ENCODE measurements at places on chromosomes 11 and 22. TPM values are rescaled to one million over a fixed set of nuclear protein-coding genes. Genes with fewer than 3 reads are reported as not detected.

FAM83F gene
- total RNA-seq: 0.05 TPM

MOB2 gene
- 15.1 TPM for total RNA-seq

TMA7B gene
- 2.2 TPM for total RNA-seq

VPS26B gene
- 20.6 TPM for total RNA-seq

RBMXL2 gene
- total RNA-seq: not detected

PANX3 gene
- total RNA-seq: not detected

IGLL1 gene
- not detected for total RNA-seq

HSD17B12 gene
- 59.5 TPM for total RNA-seq

SLC1A2 gene
- total RNA-seq: 0.08 TPM

CARD10 gene
- 0.08 TPM for total RNA-seq

- no peaks in the 10 kb centered on the region for H3K36me3 ChIP-seq
- DNase-seq: no peak
- no peak overlapping the region for H3K4me3 ChIP-seq
- no peak overlapping the region for H3K27ac ChIP-seq
- H3K4me1 ChIP-seq: no peaks in the 10 kb centered on the region
- H3K27me3 ChIP-seq: no peaks in the 10 kb centered on the region
Measured at GRCh38 chr11:19403196-19403895, 162.6 kb upstream of the E2F8 start.

- no peak overlapping the region for H3K27ac ChIP-seq
- no peak for DNase-seq
- H3K27me3 ChIP-seq: no peaks in the 10 kb centered on the region
- no peaks in the 10 kb centered on the region for H3K4me1 ChIP-seq
- no peaks in the 10 kb centered on the region for H3K36me3 ChIP-seq
Measured at GRCh38 chr11:117861151-117862018, 15.1 kb downstream of the FXYD6 start.

DNA sequence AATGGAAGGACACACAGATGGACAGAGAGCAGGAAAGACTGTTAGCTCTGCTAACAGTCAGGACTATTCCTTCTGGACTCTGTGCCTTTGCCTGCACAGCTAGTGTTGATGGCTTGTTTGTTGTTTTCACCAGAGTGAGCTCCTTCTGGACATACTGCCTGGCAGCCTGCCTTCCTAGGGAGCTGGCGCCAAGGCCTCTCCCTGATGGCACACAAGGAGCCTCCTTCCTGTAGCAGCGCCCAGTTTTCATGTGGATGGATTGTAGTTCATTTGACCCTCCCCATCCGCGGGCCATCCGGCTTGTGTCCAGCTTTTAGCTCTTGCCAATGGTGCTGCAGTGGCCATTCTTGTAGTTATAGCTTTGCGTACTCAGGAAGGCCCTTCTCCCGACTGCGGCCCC, 16.6 kb upstream of the BCR start:
- no peak overlapping the region for H3K27ac ChIP-seq
- H3K36me3 ChIP-seq: no peaks in the 10 kb centered on the region
- no peaks in the 10 kb centered on the region for H3K4me1 ChIP-seq
- DNase-seq: no peak

- H3K27me3 ChIP-seq: no peaks in the 10 kb centered on the region
- H3K4me1 ChIP-seq: no peaks in the 10 kb centered on the region
- no peak overlapping the region for H3K27ac ChIP-seq
- DNase-seq: no peak
- no peaks in the 10 kb centered on the region for H3K36me3 ChIP-seq
Measured at GRCh38 chr11:11965656-11966353, 42.6 kb downstream of the DKK3 start.

- H3K36me3 ChIP-seq: no peaks in the 10 kb centered on the region
- no peak overlapping the region for H3K4me3 ChIP-seq
- H3K27me3 ChIP-seq: no peaks in the 10 kb centered on the region
- no peak overlapping the region for H3K27ac ChIP-seq
Measured at GRCh38 chr11:80239217-80239616, 798.4 kb upstream of the TENM4 start.

DNA sequence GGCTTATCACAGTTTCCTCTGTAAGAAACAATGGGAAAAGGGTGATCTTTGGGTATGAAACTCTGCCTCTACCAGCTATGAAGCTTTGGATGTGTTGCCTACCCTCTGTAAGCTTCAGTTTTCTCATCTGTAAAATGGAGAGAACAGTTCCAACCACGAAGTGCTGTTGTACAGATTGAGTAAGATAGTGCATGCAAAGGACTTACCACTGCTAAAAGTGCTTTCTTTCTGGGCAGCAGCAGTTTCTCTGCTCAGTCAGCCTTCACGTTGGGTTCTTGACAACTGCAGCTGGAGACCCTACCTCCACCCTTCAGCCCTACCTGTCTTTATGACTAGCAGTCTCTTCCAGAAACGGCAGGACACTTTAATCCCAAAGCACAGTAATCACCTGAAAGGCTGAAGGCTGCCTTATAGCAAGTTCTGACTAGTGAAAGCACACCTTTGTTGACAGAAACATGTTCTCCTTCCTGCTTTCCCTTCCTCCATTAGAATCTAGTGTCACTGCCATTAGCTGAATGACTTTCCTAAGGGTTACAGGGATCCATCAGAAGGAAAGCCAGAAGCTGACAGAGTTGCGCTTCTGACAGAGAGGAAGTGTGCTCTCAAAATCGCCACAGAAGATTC, 91.4 kb downstream of the RPL27A start:
- peaks cover 13% of the 10 kb centered on the region for H3K4me1 ChIP-seq
- H3K36me3 ChIP-seq: no peaks in the 10 kb centered on the region
- no peak overlapping the region for H3K27ac ChIP-seq
- H3K4me3 ChIP-seq: no peak overlapping the region

GRCh38 chr22:38075105-38075825, 8.7 kb downstream of the SLC16A8 start:
- no peaks in the 10 kb centered on the region for H3K36me3 ChIP-seq
- no peak overlapping the region for H3K27ac ChIP-seq
- no peaks in the 10 kb centered on the region for H3K27me3 ChIP-seq

- H3K36me3 ChIP-seq: peaks cover 3% of the 10 kb centered on the region
- H3K4me1 ChIP-seq: peaks cover 9% of the 10 kb centered on the region
- DNase-seq: no peak
- H3K4me3 ChIP-seq: no peak overlapping the region
Measured at GRCh38 chr11:48081151-48082010, 101.0 kb downstream of the PTPRJ start.

DNA sequence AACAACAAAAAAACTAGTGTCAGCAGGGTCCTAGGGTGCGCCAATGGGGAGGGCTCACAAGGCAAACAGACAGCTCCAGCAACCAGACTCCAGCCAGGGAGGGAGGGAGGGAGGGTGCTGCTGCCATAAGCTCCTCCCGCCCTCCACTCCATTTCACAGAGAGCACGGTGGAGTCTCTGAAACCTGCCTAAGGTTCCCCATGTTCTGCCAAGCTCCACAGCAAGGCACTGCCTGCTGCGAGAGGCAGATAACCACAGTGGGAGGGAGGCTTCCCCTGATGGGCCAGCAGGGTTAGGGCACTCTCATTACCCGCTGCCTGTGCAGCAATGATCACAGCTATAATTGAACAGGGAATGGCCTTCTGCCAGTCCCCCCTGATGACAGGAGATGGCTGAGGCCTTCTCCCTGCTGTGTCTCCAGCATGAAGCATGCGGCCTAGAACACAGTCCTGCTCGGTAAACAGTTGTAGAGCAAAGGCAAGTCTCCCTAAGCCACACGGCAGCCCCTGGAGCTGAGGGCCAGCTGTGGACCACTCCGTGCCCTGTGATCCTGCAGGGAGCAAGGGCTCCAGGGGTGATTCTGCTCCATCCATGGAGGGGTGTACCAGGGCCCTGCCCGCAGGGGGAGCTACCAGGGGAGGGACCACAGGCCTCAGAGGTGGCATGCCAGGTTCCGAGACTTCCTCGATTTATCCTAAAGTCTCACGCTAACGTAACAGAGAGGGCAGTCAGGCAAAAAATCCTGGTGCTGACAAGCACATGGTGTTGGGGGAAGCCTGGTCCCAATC, 42.9 kb downstream of the PC start:
- H3K27ac ChIP-seq: no peak overlapping the region
- H3K4me3 ChIP-seq: no peak overlapping the region
- H3K27me3 ChIP-seq: no peaks in the 10 kb centered on the region
- no peak for DNase-seq

GRCh38 chr11:67996622-67997474, 7.0 kb downstream of the UNC93B1 start:
- H3K4me1 ChIP-seq: peaks cover 29% of the 10 kb centered on the region
- no peak for DNase-seq
- no peak overlapping the region for H3K27ac ChIP-seq
- H3K36me3 ChIP-seq: no peaks in the 10 kb centered on the region

GRCh38 chr11:68839054-68839865, 2.5 kb downstream of the CPT1A start:
- H3K4me1 ChIP-seq: peaks cover 33% of the 10 kb centered on the region
- peak overlapping the region; percentile 62 for H3K4me3 ChIP-seq
- no peaks in the 10 kb centered on the region for H3K36me3 ChIP-seq
- peak overlapping the region; percentile 77 for H3K27ac ChIP-seq
- H3K27me3 ChIP-seq: no peaks in the 10 kb centered on the region

DNA sequence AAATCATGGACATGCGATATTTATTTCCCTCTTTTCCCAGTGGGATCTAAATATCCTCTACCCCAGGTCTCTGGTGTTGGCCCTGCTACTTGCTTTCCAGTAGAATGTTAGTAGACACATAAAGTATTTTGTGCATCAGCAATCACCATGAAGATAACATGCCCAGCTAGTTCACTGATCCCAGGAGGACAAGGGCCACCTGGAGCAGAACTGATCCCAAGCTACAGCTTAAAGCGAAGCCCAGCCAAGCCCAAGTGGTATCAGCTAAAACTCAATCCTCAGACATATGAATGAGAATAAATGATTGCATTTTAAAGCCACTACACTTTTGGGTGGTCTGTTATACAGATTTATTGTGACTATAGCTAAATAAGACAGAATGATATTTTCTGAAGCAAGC, 516.2 kb downstream of the INSC start:
- no peaks in the 10 kb centered on the region for H3K4me1 ChIP-seq
- no peak overlapping the region for H3K27ac ChIP-seq
- no peaks in the 10 kb centered on the region for H3K36me3 ChIP-seq
- peaks cover 2% of the 10 kb centered on the region for H3K27me3 ChIP-seq
- no peak overlapping the region for H3K4me3 ChIP-seq

- H3K27me3 ChIP-seq: no peaks in the 10 kb centered on the region
- H3K4me1 ChIP-seq: no peaks in the 10 kb centered on the region
- no peak overlapping the region for H3K4me3 ChIP-seq
- DNase-seq: no peak
Measured at GRCh38 chr11:76721755-76722677, 51.5 kb upstream of the LRRC32 start.

DNA sequence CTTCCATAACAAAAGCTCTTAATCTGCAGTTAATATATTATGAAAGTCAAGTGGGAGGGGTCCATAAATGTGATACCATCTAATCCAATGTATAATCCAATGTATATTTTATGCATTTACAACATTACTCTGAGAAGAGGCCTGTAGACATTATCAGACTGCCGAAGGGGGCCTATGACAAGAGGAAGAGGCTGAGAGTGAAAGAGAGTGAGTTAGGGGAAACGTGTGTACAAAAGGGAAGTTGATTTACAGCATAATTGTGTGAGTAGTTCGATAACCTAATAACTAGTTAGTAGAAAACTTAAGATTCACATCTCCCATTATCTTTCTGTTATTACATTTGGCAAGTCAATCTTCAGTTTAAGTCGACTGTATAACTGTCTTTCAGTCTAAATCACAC, 86.6 kb downstream of the DDX10 start:
- no peaks in the 10 kb centered on the region for H3K27me3 ChIP-seq
- H3K4me3 ChIP-seq: no peak overlapping the region
- no peaks in the 10 kb centered on the region for H3K36me3 ChIP-seq
- H3K27ac ChIP-seq: no peak overlapping the region
- peaks cover 6% of the 10 kb centered on the region for H3K4me1 ChIP-seq

DNA sequence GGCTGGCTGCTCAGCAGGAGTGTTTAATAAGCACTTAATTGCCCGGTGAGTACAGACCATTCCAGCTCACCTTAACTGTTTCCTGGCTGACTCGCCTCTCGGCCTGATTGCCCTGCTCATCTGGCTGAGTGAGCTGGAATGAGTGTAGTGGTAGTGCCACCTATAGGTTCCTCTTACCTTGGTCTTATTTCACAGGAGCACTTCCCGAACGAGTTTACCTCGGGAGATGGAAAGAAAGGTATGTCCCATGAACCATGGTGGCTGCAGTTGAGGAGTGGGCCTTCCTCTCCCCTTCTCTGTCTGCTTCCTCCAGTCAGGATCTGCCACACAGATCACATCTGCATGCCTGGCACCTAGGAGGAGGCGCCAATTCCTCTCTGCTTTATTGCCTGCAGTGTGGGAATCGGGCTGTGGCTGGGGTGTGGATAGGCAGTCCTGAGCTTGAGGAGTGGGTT, 26.7 kb downstream of the UPB1 start:
- H3K36me3 ChIP-seq: no peaks in the 10 kb centered on the region
- no peak overlapping the region for H3K27ac ChIP-seq
- peaks cover 10% of the 10 kb centered on the region for H3K4me1 ChIP-seq
- no peak for DNase-seq
- no peaks in the 10 kb centered on the region for H3K27me3 ChIP-seq

GRCh38 chr22:42365942-42366695, 66.1 kb downstream of the NFAM1 start:
- H3K4me1 ChIP-seq: peaks cover 12% of the 10 kb centered on the region
- H3K27ac ChIP-seq: no peak overlapping the region
- H3K4me3 ChIP-seq: no peak overlapping the region
- no peaks in the 10 kb centered on the region for H3K36me3 ChIP-seq
- peaks cover 15% of the 10 kb centered on the region for H3K27me3 ChIP-seq

GRCh38 chr11:46360878-46361277, 13.6 kb downstream of the DGKZ start:
- DNase-seq: no peak
- H3K27me3 ChIP-seq: no peaks in the 10 kb centered on the region
- H3K36me3 ChIP-seq: no peaks in the 10 kb centered on the region
- H3K4me1 ChIP-seq: peaks cover 20% of the 10 kb centered on the region

- no peak overlapping the region for H3K4me3 ChIP-seq
- H3K4me1 ChIP-seq: no peaks in the 10 kb centered on the region
- H3K27me3 ChIP-seq: 0 out of 2 replicates have a peak, but pooled peaks cover 4% of the 10 kb centered on the region
- DNase-seq: no peak
- no peaks in the 10 kb centered on the region for H3K36me3 ChIP-seq
- no peak overlapping the region for H3K27ac ChIP-seq
Measured at GRCh38 chr11:111213256-111213655, 32.3 kb upstream of the POU2AF2 start.

GRCh38 chr11:48122246-48122645, 94.4 kb upstream of the OR4B1 start:
- H3K4me3 ChIP-seq: no peak overlapping the region
- no peak overlapping the region for H3K27ac ChIP-seq
- H3K27me3 ChIP-seq: no peaks in the 10 kb centered on the region
- H3K36me3 ChIP-seq: no peaks in the 10 kb centered on the region
- no peak for DNase-seq
- peaks cover 10% of the 10 kb centered on the region for H3K4me1 ChIP-seq

Data from GM12878 (cell line).